ENCODE measurements at places on chromosomes 6 and 20.
A peak's percentile ranks its signal among the peaks of the same experiment; 100 is the strongest.

GRCh38 chr6:7916959-7917358, 6.4 kb upstream of the TXNDC5 start:
- DNase-seq: no peak

DNA sequence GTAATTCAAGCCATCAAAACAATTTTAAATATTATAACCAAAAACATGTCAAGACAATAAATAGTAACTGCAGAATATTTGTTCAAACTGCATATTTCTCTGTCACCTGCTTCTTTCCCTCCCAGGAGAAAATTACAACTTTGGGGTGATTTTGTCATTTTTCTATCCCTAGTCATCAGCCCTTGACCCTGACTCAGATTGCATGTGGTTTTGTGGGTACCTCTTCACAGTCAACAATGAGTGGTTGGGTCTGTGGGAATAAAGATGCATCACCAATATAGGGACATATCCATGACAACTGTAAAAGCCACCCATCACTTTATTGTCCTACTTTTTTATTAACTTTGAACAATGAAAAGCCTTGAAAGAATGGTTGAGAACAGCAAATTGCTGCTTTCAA, 7.3 kb downstream of the COL10A1 start:
- DNase-seq: no peak

DNA sequence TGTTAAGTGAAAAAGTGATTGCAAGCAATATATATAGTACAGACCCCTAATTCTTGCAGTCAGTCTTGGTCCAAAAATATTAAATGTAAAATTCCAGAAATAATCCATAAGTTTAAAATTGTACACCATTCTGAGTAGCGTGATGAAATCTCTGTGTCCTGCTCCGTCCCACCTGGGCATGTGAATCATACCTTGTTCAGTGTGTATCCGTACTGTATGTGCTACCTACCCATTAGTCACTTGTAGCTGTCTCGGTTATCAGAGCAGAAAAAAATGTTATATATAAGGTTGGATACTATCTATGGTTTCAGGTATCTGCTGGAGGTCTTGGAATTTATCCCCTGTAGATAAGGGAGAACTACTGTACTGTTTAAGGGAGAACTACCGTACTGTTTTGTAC, 16.3 kb downstream of the IRAK1BP1 start:
- no peak for DNase-seq

- DNase-seq: peak; percentile 42
Observed at GRCh38 chr6:12844284-12845223, 128.0 kb downstream of the PHACTR1 start.

GRCh38 chr6:94953867-94954631, 623.3 kb upstream of the MANEA start:
- DNase-seq: no peak

DNA sequence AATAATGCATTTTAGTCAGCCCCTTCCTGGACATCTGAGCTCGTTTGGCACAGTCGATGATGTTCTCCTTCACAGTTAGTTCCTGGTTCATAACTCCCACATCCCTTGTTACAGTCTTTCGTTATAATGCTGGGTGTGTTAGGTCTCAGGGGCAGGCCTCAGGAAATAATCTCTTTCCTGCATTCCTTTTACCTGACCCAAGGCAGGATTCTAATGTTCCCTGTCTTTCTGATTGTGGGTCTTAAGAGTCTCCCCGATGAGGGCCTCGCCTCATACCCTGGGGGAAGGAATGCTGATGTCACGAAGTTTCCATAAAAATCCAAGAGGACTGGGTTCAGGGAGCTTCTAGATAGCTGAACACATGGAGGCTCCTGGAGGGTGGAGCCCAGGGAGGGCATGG, 104.0 kb upstream of the CARMIL1 start:
- DNase-seq: no peak

- no peak for DNase-seq
Observed at GRCh38 chr6:139475241-139475640, 100.8 kb upstream of the CITED2 start.

- no peak for DNase-seq
Observed at GRCh38 chr20:58570204-58570859, 55.1 kb upstream of the APCDD1L start.

GRCh38 chr20:49210101-49210756, 9.0 kb upstream of the DDX27 start:
- DNase-seq: no peak

GRCh38 chr20:9025643-9026042, 43.2 kb upstream of the PLCB4 start:
- no peak for DNase-seq

- DNase-seq: no peak
Observed at GRCh38 chr20:2817341-2817726, 1.2 kb downstream of the TMEM239 start.

DNA sequence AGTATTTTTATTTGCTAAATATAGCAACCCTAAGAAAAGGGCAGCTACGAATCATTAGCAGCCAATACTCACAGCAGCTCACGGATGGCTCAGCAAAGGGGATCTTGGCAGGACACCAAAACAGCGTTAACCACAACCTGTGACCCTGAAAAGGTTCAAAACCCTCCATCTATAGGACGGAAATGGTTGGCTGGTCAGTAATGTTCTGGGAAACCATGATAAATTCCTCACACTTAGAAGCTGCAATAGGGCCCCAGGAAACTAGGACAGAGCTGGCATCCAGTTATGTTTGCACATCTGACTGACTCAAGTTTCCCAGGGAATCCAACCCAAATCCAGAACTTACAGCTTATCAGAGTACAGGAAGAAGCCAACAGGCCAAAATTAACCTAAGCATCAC, 30.9 kb upstream of the PTPRT start:
- no peak for DNase-seq

GRCh38 chr6:108940741-108941140, 92.5 kb downstream of the ARMC2 start:
- DNase-seq: no peak

DNA sequence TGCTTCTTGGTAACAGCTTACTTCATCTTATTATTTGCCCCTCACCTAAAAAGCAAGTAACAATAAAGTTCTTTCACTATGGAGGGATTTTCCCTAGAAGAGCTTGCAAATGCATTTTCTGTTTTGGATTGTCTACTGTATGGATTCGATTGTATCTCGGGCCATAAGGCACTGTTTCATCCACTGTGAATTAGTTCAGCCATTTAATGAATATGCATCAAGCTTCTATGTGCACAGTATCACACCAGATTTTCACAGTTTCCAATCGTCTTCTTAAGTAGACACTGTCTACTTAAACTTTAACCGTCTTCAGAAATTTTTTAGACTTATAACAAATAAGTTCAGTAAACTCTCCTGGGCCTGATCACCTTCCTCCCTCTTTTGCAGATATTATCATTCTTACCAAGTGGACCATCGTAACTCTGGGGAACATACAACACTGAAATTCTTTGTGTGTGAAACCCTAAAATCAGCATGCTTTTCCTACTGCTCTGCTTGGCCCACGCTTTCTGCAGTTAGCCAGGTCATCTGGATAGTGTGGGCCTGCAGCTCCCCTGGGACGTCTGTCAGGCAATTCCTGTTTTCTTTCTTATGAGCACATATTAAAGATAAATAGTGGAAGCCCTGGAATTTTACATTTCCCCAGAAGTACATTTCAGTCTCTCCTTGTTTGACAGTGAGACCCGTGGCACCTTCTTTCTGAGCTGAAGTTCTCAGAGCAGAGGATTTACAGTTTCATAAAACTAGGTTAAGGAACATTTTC, 136.5 kb upstream of the PDE10A start:
- no peak for DNase-seq

DNA sequence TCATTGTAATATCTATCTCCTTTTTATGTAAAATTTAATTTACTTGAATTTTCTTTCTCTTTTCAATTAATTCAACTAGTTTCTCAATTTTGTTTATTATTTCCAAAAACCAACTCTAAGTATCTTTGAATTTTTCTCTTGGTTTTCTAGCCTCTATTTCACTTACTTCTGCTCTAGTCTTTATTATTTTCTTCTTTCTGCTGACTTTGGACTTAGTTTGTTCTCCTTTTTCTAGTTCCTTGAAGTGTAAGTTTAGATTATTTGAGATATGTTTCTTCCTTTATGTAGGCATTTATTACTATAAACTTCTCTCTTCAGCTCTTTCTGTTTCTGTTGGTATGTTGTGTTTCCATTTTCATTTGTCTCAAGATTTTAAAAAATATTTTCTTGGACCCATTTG, 70.8 kb downstream of the TNFAIP3 start:
- no peak for DNase-seq

GRCh38 chr6:15409301-15410125, 163.6 kb downstream of the JARID2 start:
- no peak for DNase-seq

GRCh38 chr6:35417979-35418661, 34.0 kb upstream of the FANCE start:
- peak; percentile 96 for DNase-seq

GRCh38 chr6:101462576-101462975, 69.1 kb downstream of the GRIK2 start:
- DNase-seq: no peak

GRCh38 chr6:141153563-141153962, 979.2 kb upstream of the GJE1 start:
- DNase-seq: no peak

DNA sequence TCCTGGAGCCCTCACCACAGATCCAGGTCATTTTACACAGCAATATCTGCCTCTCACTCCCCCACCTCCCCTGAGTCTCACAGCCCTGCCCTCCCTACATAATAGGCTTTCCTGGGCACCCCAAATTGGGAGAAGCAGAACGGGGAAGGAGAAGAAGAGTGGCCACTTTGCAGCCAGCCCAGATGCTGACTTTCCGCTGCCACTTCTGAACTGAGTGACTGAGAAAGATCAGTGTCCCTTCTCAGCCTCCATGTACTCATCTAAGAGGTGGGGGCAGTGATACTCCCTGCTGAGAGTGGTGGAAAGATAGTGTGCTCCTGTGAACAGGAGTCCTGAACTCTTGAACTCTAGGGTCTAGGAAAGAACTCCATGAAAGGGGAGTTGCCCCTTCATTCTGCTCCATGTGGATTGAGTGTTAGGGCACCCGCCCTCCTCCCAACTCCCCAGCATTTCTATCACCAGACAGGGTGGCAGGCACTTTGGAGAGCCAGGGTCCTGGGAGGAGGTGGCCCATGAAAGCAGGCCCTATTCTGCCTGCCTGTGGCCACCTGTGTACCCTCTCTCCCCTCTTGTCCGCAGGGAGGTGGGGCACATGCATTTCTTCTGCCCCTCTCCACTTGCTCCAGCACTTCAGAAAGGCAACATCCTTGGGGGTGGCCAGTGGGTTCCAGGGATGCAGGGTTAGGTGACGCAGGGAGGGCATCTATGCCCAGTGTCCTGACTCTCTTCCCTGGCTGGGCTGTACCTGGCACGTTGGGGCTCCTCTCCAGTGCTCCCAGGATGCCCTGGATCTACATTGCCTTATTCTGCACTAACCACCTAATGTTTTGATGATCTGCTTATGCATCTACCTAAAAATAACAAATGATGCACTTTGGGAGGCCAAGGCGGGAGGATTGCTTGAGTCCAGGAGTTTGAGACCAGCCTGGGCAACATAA, 38.3 kb upstream of the MRPS18A start:
- DNase-seq: no peak

GRCh38 chr6:46994933-46995332, 47.2 kb downstream of the ADGRF1 start:
- no peak for DNase-seq

DNA sequence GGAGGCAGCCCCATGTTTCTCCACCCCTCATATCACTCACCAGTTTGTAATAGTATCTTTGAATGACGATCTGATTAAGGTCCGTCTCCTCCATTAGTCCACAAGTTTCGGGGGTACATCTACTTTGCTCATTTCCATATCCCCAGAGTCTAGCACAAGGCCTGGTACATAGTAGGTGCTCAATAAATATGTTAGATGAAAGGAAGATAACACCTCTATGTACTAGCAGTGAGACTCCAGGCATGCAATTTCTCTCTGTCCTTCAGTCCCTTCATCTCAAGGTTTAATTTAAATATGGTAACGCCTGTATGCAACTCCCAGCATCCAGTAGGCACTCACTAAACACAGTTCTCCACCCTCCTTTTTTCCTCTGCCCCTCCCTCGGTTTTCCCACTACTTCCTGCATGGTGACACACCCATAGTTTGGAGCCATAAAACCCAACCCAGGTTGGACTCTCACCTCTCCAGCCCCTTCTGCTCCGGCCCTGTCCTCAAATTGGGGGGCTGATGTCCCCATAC, 461 bp upstream of the HNF4A start:
- DNase-seq: no peak

- no peak for DNase-seq
Observed at GRCh38 chr20:8385247-8385646, 253.2 kb downstream of the PLCB1 start.

GRCh38 chr6:36368921-36369865, 18.3 kb downstream of the ETV7 start:
- peak; percentile 45 for DNase-seq

- DNase-seq: no peak
Observed at GRCh38 chr20:36268440-36269342, 32.4 kb downstream of the AAR2 start.

- no peak for DNase-seq
Observed at GRCh38 chr6:47922391-47922790, 140.6 kb downstream of the OPN5 start.

DNA sequence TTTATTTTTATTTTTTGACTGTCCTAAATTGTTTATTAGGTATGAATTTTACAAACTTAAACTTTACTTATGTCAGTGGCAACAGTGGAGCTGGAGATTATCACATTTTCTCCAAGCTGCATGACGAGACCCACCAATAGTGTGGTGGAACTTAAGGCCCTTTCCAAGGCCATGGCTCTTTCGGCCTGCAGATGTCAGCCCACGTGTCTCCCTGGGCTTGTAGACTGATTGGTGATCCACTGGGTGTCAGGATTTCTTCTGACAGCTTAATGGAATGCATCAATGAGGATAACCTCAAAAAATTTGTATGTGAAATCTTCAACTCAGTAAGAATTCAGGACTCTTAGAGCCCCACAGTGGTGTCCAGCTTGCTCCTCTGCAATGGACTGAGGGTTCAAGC, 32.3 kb upstream of the OVOL2 start:
- DNase-seq: no peak

GRCh38 chr6:90790696-90791095, 203.8 kb upstream of the MAP3K7 start:
- no peak for DNase-seq

- DNase-seq: no peak
Observed at GRCh38 chr6:22972771-22973170, 403.4 kb downstream of the HDGFL1 start.

DNA sequence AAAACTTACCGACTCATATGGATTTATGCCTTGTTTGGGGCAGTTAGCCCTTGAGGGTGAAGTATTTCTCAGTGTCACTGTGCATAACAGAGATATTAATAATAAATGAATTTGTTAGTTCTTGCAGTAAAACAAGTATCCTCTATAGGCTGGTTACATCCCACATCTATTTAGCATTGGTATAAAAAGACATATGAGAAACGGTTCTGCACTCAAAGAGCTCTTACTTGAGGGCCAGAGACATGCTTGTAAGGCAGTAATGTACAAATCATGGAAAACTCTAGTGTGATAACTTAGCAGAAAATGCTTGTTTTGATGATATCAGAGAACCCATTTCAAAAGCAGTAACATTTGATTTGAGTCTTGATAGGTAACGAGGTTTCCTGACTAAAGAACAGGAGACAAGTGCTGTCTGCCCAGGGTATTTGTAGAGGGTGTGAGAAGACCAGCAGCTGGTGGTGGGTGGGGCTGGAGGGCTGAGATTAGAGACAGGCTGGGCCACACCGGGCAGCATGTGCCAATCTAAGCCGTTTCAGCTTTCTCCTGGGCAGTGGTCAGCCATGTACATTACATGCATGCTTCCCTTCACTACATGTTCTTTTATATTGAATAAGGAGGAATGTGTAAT, 46.3 kb downstream of the TULP4 start:
- DNase-seq: no peak

GRCh38 chr6:12709116-12709515, 7.5 kb upstream of the PHACTR1 start:
- DNase-seq: no peak

GRCh38 chr6:118335325-118335816, 212.7 kb upstream of the PLN start:
- DNase-seq: no peak
